ENCODE measurements at places on chromosomes 6 and 20. TPM values are rescaled to one million over a fixed set of nuclear protein-coding genes. Genes with fewer than 3 reads are reported as not detected.

TNNC2 gene
- 1.7 TPM for total RNA-seq

TCP11 gene
- total RNA-seq: not detected

OR2B6 gene
- total RNA-seq: not detected

TRIM15 gene
- total RNA-seq: not detected

NDUFAF5 gene
- total RNA-seq: 30.8 TPM

LTB gene
- total RNA-seq: not detected

CTNNBL1 gene
- 40.5 TPM for total RNA-seq

MYLK4 gene
- 0.19 TPM for total RNA-seq

PCSK2 gene
- total RNA-seq: not detected

TFAP2C gene
- 72.8 TPM for total RNA-seq

C20orf141 gene
- total RNA-seq: not detected

POM121L2 gene
- not detected for total RNA-seq

LAMA2 gene
- total RNA-seq: 2.6 TPM

ATP6V1G2 gene
- total RNA-seq: 0.26 TPM

MEP1A gene
- total RNA-seq: not detected

PLG gene
- not detected for total RNA-seq

TGM3 gene
- total RNA-seq: not detected

SLC17A2 gene
- total RNA-seq: not detected

VWA7 gene
- total RNA-seq: 0.34 TPM

POPDC3 gene
- 30.0 TPM for total RNA-seq

TMEM200A gene
- 1.1 TPM for total RNA-seq

TMC2 gene
- not detected for total RNA-seq

WFDC10A gene
- total RNA-seq: not detected

HAO1 gene
- total RNA-seq: 0.08 TPM

ACTR5 gene
- total RNA-seq: 8.4 TPM

TP53INP2 gene
- total RNA-seq: 2.2 TPM

CCM2L gene
- total RNA-seq: not detected

CYP24A1 gene
- not detected for total RNA-seq

LIME1 gene
- 9.4 TPM for total RNA-seq

CLVS2 gene
- total RNA-seq: 0.60 TPM

BTNL2 gene
- not detected for total RNA-seq

COL20A1 gene
- total RNA-seq: 0.41 TPM

DACT2 gene
- not detected for total RNA-seq

AIF1 gene
- not detected for total RNA-seq

CLIC5 gene
- total RNA-seq: not detected

KCNG1 gene
- total RNA-seq: 183 TPM

NKAPL gene
- not detected for total RNA-seq

MCUR1 gene
- 17.0 TPM for total RNA-seq

PRDM13 gene
- 1.4 TPM for total RNA-seq

RBM12 gene
- total RNA-seq: 61.0 TPM

CLPSL1 gene
- total RNA-seq: not detected

GSTA1 gene
- not detected for total RNA-seq

FERMT1 gene
- 24.0 TPM for total RNA-seq

IL17F gene
- total RNA-seq: not detected

SAMD10 gene
- 1.9 TPM for total RNA-seq

TP53TG5 gene
- 1.1 TPM for total RNA-seq

DEFB129 gene
- total RNA-seq: not detected

BPIFB1 gene
- 0.24 TPM for total RNA-seq

SLC17A3 gene
- not detected for total RNA-seq

Measured in A375 (cell line).